ENCODE measurements at places on chromosomes 6 and 20. TPM values are rescaled to one million over a fixed set of nuclear protein-coding genes. Genes with fewer than 3 reads are reported as not detected.
A peak's percentile ranks its signal among the peaks of the same experiment; 100 is the strongest.

OPN5 gene
- total RNA-seq: not detected

SNPH gene
- total RNA-seq: 6.5 TPM

DNA sequence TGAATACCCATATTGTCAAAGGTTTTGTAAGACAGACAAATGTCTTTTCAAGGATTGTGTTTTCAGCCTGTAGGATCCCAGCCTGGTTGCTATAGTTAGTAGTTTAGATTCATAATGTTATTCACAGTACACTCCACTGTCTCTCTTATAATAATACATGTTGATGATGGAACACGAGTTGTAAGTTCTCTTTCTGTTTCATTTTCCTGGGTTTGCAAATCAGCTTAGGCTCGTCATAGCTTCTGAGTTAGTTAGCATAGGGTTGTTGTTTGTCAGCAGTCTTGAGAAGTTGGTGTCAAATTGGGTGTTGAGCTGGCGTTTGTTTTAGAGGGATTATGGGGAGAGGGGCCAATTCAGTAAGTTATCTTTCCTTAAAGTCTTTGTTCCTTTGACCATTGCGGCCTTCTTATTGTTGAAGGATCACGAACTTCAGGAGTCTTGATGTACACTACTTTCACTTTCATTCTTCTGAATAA is 45.8 kb downstream of the QKI start:
- peak overlapping the region; percentile 98 for H3K27ac ChIP-seq
- H3K4me1 ChIP-seq: peaks cover 45% of the 10 kb centered on the region
- H3K27me3 ChIP-seq: no peaks in the 10 kb centered on the region
- H3K36me3 ChIP-seq: peaks cover 44% of the 10 kb centered on the region

MYB gene
- total RNA-seq: 7.5 TPM

RAET1L gene
- total RNA-seq: not detected

SLC35D3 gene
- not detected for total RNA-seq

CTSZ gene
- total RNA-seq: 44.0 TPM

- no peak for DNase-seq
- H3K27me3 ChIP-seq: no peaks in the 10 kb centered on the region
- H3K4me3 ChIP-seq: no peak overlapping the region
- peaks cover 27% of the 10 kb centered on the region for H3K36me3 ChIP-seq
Observed at GRCh38 chr6:97218912-97219311, 64.1 kb downstream of the MMS22L start.

- H3K27ac ChIP-seq: no peak overlapping the region
- H3K36me3 ChIP-seq: no peaks in the 10 kb centered on the region
- no peak for DNase-seq
- H3K4me3 ChIP-seq: no peak overlapping the region
- no peaks in the 10 kb centered on the region for H3K4me1 ChIP-seq
- no peaks in the 10 kb centered on the region for H3K27me3 ChIP-seq
Observed at GRCh38 chr20:52585333-52585732, 386.8 kb upstream of the TSHZ2 start.

DNA sequence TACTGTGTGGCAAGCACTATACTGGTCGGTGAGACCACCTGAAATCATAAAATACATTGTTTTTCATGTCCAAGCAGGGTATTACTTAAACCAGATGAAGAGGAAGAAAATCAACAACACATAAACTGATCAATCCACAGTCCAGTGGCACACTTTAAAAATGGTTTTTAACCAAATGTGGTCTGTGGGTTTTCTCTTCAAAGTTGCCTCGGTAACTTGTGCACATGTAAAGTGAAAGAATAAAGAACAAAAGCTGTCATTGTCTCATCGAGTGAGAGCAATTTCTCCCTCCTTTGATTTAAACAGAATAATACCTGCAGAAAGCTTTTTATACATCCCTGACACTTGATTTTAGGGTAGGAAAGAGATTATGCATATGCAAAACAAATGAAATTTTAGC is 3.7 kb downstream of the FLRT3 start:
- H3K27me3 ChIP-seq: no peaks in the 10 kb centered on the region
- H3K4me1 ChIP-seq: no peaks in the 10 kb centered on the region
- no peak overlapping the region for H3K4me3 ChIP-seq
- DNase-seq: no peak
- H3K36me3 ChIP-seq: no peaks in the 10 kb centered on the region

- no peak overlapping the region for H3K27ac ChIP-seq
- no peak overlapping the region for H3K4me3 ChIP-seq
- no peaks in the 10 kb centered on the region for H3K27me3 ChIP-seq
- peaks cover 22% of the 10 kb centered on the region for H3K36me3 ChIP-seq
- no peak for DNase-seq
Observed at GRCh38 chr6:25022140-25022553, 86.4 kb upstream of the RIPOR2 start.

- no peak overlapping the region for H3K4me3 ChIP-seq
- H3K4me1 ChIP-seq: no peaks in the 10 kb centered on the region
Observed at GRCh38 chr20:45157962-45158361, 16.7 kb upstream of the PI3 start.

GRCh38 chr6:36728289-36729160 is 30.9 kb downstream of the RAB44 start:
- H3K27me3 ChIP-seq: peaks cover 3% of the 10 kb centered on the region
- no peak overlapping the region for H3K4me3 ChIP-seq

GRCh38 chr6:149852881-149853280 is 11.3 kb downstream of the LRP11 start:
- no peaks in the 10 kb centered on the region for H3K36me3 ChIP-seq
- peaks cover 20% of the 10 kb centered on the region for H3K4me1 ChIP-seq
- no peak overlapping the region for H3K4me3 ChIP-seq
- peak; percentile 35 for DNase-seq

DNA sequence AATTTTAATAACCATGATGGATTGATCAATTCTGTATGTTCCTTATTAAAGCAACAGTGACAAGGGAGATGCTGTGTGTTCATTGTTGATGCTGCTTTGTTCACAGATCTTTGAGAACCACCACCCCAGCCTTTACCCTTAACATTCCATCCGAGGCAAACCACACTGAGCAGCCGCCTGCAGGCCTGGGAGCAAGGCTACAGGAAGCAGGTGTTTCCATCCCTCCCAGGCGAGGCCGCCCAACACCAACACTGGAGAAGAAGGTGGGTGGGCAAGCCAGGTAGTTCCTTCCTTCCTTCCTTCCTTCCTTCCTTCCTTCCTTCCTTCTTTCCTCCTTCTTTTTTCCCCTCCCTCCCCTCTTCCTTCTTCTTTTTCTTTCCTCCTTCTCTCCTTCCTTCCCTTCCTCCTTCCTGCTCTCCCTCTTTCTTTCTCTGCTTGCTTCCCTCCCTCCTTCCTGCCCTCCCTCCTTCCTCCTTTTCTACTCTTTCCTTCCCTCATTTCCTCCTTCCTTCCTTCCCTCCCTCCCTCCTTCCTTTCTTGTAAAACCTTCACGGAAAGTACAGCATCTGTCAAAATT is 13.7 kb downstream of the TTLL2 start:
- H3K36me3 ChIP-seq: no peaks in the 10 kb centered on the region
- no peak overlapping the region for H3K4me3 ChIP-seq
- H3K27me3 ChIP-seq: no peaks in the 10 kb centered on the region
- no peak for DNase-seq

GRCh38 chr6:29552512-29553051 is 7.0 kb downstream of the UBD start:
- no peak overlapping the region for H3K4me3 ChIP-seq
- H3K36me3 ChIP-seq: no peaks in the 10 kb centered on the region
- H3K27ac ChIP-seq: no peak overlapping the region
- peaks cover 67% of the 10 kb centered on the region for H3K27me3 ChIP-seq

- H3K27me3 ChIP-seq: no peaks in the 10 kb centered on the region
- DNase-seq: no peak
- no peaks in the 10 kb centered on the region for H3K36me3 ChIP-seq
- H3K27ac ChIP-seq: no peak overlapping the region
- no peaks in the 10 kb centered on the region for H3K4me1 ChIP-seq
Observed at GRCh38 chr6:113907102-113907815, 50.1 kb downstream of the MARCKS start.

DNA sequence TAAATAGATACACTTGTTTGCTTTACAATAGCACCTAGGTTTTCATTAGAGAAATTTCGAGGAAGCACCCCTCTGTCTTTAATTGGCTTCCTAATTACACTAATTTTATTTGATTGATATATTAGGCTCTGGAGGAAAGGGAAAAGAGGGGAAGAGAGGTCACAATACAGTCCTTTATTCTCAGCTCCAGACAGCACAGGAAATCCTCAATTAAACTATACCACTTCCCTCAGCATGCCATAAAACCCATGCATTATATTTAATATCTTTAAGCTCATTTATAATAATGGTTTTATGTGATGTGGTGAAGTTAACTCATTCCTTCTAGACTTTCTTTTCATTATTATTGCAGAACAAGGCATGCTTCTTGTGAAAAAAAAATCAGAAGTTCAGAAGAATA is 17.7 kb upstream of the PDE7B start:
- no peak overlapping the region for H3K27ac ChIP-seq
- no peak for DNase-seq
- H3K4me3 ChIP-seq: no peak overlapping the region
- H3K27me3 ChIP-seq: peaks cover 4% of the 10 kb centered on the region
- no peaks in the 10 kb centered on the region for H3K36me3 ChIP-seq
- peaks cover 7% of the 10 kb centered on the region for H3K4me1 ChIP-seq

GRCh38 chr6:118168421-118168820 is 261.4 kb downstream of the SLC35F1 start:
- H3K36me3 ChIP-seq: no peaks in the 10 kb centered on the region
- H3K27me3 ChIP-seq: peaks cover 8% of the 10 kb centered on the region
- no peak overlapping the region for H3K4me3 ChIP-seq

KIAA0408 gene
- 2.6 TPM for total RNA-seq

TOMM34 gene
- total RNA-seq: 20.3 TPM

DNA sequence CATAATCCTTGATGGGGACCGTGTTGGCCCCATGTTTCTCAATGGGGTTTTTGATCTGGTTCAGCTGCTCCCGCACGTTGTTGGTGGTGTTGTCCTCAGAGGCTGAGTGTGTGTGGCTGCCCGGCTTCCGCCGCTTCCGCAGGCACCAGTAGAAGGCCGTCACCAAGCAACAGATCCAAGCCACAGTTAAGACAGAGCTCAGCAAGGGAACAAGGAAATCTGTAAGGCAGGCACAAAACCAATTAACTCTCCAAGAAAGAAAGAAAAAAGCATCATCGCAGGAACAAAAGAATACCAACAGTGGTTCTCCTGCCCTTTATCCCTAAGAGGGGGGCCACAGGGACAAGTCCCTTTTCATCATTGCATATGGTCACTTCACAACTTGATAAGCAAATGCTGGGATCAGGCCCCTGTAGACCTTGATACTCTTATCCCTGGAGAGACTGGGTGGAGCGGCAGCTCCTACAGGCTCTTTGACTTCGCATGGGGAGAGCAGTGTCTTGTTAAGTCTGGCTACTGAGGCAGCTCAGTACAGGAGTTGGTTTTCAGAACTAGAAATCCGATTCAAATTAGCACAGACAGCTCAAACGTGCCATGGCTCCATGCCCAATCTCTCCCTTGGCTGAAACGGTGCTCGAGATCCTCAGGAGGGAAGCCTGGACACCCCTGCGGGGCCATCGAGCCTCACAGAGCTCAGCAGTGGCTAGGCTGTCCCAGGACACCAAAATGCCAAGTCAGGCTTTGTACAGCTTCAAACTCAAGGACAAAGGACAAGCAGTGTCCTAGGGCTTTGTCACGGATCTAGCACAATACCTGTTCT is 33.9 kb downstream of the JAG1 start:
- no peak overlapping the region for H3K27ac ChIP-seq
- no peak for DNase-seq
- H3K4me3 ChIP-seq: no peak overlapping the region

MAS1 gene
- not detected for total RNA-seq

GRCh38 chr6:157830354-157831017 is 7.4 kb downstream of the SNX9 start:
- peaks cover 37% of the 10 kb centered on the region for H3K36me3 ChIP-seq
- H3K4me1 ChIP-seq: peaks cover 50% of the 10 kb centered on the region
- peaks cover 3% of the 10 kb centered on the region for H3K27me3 ChIP-seq
- no peak overlapping the region for H3K4me3 ChIP-seq

DNA sequence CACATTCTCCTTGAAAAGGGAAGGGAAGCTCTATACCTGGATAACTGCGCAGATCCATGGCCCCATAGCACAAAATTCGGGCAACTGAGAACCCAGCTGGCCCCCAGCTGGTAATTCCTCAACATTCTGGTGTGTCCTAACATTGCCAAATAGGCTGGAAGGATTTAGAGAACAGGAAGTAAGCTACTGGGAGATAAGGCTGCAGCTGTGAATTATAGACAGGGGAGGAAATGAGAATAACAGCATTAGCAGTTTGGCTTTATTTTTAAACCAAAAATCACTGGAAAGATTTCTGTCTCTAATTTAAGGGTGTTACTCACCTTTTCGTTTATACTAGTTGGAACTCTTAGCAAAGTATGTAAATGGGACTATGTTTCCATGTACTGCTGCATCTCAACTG is 97.2 kb downstream of the TULP4 start:
- no peak for DNase-seq
- no peaks in the 10 kb centered on the region for H3K27me3 ChIP-seq
- H3K4me1 ChIP-seq: peaks cover 3% of the 10 kb centered on the region

PHACTR3 gene
- total RNA-seq: not detected

GRCh38 chr20:51611625-51611890 is 69.0 kb upstream of the NFATC2 start:
- no peaks in the 10 kb centered on the region for H3K4me1 ChIP-seq
- H3K27me3 ChIP-seq: peaks cover 29% of the 10 kb centered on the region
- no peak overlapping the region for H3K27ac ChIP-seq
- DNase-seq: no peak
- H3K4me3 ChIP-seq: no peak overlapping the region

Data from activated CD8-positive, alpha-beta T cell treated with anti-CD3 and anti-CD28 coated beads, Interleukin-2, amount 10 ng/mL, durations not matched to agents 7 days and 5 days (primary cell).